ENCODE measurements at places on chromosomes 6 and 20.

GRCh38 chr6:18260448-18261106, 3.8 kb downstream of the DEK start:
- DNase-seq: no peak

GRCh38 chr20:64065062-64065973, 2.3 kb downstream of the TCEA2 start:
- no peak for DNase-seq

DNA sequence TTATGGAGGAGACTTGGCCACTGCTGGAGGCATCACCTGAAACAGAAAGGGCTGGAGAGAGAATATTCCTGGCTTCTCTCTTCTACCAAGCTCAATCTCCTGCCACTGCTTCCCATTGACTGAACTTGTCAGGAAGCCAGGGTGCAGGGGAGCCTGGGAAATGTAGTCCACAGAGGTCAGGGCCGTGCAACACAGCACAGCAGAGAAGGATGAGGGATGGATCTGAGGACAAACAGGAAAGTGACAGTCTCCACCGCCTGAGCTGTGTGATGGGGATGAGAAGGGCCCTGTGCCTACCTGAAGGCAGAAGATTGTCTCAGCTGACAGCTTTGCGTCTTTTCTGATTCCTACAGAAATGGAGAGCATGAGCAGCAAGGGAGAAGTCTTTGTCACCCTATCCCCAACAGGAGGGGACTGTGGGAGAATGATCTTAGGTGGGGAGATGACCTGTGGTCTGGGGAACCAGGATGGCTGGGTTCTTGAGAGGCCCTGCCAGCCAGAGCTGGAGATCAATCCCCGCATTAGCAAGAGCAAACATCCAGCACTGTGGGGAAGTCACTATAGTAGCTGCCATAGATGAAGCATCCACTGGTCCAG, 114.2 kb downstream of the SNX5 start:
- no peak for DNase-seq

DNA sequence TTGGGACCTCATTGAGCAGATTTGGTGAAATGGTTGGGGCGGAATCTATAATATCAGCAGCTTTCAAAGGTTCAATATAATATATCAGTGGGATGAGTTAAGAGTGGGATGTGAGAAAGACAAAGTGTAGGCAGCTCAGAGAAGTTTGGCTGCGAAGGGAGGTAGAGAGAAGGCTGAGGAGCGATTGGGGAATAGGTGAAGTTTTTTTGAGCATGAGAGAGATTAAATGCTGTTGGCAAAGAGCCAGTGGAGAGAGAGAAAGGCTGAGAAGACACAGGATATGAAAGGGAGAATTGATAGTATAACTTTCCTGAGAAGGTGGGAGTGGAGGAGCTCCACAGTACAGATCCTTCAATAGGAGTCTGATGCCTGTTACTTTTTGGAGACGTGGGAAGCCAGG, 12.1 kb upstream of the SERINC3 start:
- DNase-seq: no peak

- no peak for DNase-seq
These were observed 122.9 kb downstream of the FAM120B start for GRCh38 chr6:170429450-170429849.

DNA sequence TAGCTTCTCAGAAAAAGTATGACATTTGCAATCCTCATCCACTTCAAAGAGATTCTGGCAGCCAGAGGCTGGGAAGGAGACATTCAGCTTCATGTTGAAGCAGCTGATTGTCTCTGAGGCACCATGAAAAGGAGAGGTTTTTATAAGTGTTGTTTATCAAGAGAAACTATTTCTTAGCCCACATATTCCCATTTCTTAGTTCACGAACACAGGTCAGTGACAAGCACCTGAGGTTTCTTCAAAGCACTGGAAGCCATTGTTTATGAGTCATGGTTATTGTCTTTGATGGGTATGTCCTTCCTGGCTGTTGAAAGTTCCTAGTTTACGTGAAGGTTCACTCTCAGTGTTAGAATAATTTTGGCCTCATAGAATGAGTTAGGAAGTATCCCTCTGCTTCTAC, 3.0 kb upstream of the DDX43 start:
- no peak for DNase-seq

DNA sequence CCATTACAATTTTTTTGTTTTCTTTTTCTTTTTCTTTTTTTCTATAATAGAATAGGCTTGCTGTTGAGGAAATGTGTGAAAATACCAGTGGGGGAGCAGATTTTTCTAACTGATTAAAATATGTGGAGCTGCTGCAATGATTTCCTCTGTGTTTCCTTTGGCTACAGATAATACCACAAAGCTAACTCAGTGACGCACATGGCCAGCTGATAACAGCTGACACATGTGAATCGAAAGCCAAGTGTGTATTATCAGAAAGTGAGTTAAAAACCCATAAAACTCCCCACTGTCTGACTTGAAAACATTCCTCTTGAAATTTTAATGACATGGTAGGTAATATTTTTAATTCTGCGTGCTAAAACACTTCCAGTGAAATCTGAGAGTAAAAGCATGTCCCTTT, 70.8 kb upstream of the AHI1 start:
- no peak for DNase-seq

- DNase-seq: no peak
These were observed 27.0 kb downstream of the SNAI1 start for GRCh38 chr20:50009521-50010454.

- no peak for DNase-seq
These were observed 1.1 kb upstream of the VARS2 start for GRCh38 chr6:30912746-30913520.

- DNase-seq: no peak
These were observed 40.4 kb downstream of the TRAM2 start for GRCh38 chr6:52536424-52536916.

GRCh38 chr6:165833355-165833754, 170.3 kb upstream of the PDE10A start:
- no peak for DNase-seq

DNA sequence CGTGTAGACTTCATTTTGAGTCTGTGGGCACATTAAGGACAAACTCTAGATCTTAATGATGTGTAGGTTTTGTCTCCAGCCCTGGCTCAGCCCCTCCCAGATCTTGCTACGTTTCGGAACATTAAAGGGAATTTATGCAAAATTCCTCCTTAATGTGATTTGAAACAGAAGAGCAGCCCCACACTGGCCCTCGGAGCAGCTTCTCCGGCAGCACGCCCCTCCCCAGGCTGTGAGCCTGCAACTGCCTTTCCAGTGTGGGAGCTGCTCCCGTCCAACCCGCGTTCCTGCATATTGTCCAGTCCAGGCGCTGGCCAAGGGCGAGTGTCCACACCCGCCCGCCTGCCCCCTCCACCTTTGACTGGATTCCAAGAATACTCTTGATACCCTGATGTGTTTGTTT, 257.2 kb downstream of the TAF4 start:
- no peak for DNase-seq

DNA sequence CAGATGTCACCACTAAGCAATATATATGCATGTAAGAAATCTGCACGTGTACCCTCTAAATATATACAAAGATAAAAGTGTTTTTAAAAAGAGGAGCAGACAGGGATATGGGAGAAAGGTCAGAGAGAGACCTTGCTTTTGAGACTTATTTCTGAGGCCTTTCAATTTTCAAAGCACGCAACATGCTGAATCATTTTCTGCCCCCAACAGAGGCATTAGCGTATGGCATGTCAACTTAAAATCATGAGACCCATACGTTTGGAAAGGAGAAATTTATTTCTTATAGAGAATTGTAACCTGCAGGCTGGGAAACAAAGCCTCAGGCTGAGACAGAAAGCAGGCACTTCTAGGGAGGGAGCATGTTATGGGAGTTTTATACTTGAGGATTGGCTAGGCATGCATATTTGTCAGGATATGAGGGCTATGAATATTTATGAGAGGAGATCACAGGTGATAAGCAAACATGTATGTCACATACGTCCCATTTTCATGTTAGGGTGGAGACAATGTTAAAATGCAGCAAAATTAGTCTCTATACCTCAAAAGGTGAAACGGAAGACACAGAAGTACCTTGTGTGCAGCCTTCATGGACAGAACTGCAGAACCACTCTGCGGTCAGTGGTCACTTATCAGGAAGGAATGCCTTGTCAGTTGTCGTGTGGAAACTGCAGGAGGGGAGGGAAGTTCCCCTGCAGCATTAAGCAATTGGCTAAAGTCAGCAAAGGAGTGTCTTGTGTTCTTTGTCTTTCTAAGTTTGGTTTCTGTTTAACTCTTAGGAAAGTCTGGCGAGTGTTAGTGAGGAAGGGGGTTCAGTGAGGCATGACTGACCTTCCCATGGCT, 6.3 kb upstream of the GABRR2 start:
- DNase-seq: no peak

GRCh38 chr6:21949211-21949801, 347.5 kb downstream of the PRL start:
- no peak for DNase-seq

Measured in GOT3 (cell line).